ENCODE measurements at places on chromosomes 13 and 19. TPM values are rescaled to one million over a fixed set of nuclear protein-coding genes. Genes with fewer than 3 reads are reported as not detected.

DNA sequence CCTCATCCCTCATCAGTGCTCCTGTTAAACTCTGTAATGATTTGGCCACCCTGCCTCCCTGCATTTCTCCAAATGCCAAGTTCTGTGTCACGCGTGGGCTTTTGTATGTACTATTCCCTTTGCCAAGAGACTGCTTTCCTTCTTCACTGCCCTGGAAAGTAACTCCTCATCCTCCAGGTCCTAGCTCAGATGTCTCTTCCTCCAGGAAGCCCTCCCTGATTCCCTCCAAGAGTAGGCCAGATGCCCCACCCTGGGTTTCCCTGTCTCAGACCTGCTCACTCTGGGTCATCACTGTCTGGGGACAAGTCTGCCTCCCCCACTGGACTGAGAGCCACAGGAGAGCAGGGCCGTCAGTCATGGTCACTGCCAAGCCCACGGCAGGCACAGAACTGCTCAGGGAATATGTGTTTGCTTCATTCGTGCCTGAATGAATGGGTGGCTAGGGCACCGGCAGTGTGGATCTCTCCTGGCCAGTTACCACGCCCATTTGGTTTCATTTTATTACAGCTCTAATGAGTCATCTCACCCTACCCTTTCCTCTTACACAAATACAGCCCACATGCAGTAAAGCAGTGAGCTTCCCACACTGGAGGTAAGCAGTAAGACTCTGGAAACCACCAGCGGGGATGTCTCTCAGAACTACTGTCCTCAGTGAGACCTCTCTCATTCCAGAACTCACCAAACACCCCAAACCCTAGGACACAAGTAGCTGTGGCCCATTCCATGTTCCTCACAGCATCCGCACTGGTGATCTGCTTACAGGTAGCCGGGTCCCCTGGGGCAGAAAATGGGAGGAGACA lies 12.1 kb upstream of the GPR4 start:
- H3K4me1 ChIP-seq: peaks cover 16% of the 10 kb centered on the region
- peak; percentile 90 for DNase-seq
- no peaks in the 10 kb centered on the region for H3K27me3 ChIP-seq
- peaks cover 60% of the 10 kb centered on the region for H3K36me3 ChIP-seq
- peak overlapping the region; percentile 79 for H3K27ac ChIP-seq
- H3K4me3 ChIP-seq: no peak overlapping the region

GRCh38 chr19:45607071-45608029 lies 5.3 kb upstream of the GPR4 start:
- peaks cover 7% of the 10 kb centered on the region for H3K4me1 ChIP-seq
- H3K27ac ChIP-seq: no peak overlapping the region
- peak; percentile 63 for DNase-seq

SLITRK5 gene
- not detected for polyA plus RNA-seq

GRCh38 chr19:34838753-34839431 lies 65.9 kb upstream of the ZNF599 start:
- no peak overlapping the region for H3K27ac ChIP-seq
- H3K4me3 ChIP-seq: no peak overlapping the region
- H3K36me3 ChIP-seq: no peaks in the 10 kb centered on the region
- peaks cover 7% of the 10 kb centered on the region for H3K4me1 ChIP-seq
- no peak for DNase-seq

ZNF724 gene
- polyA plus RNA-seq: 0.59 TPM
